ENCODE measurements at places on chromosomes 12 and 14.
A peak's percentile ranks its signal among the peaks of the same experiment; 100 is the strongest.

- no peak for DNase-seq
Observed at GRCh38 chr14:36258241-36258640, 62.2 kb downstream of the MBIP start.

DNA sequence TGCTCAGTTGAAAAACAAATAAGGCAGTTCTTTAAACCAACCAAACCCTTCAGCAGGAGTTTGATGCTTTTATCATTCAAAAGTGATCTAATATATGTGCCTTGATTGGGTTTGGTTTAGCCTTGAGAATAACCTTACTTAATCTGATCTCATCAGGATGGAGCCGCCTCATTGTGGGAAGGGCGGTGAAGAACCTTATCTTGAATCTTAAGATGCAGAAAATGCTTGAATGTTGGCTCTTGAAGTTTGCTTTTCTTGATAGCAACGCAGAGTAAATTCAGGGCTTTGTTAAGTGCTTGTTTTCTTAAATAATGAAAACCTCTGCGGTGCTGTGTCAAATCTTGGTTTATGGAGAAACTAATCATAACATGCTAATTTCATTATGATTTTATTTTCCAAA is 138.2 kb downstream of the MON2 start:
- DNase-seq = no peak

- no peak for DNase-seq
Observed at GRCh38 chr12:1698720-1699119, 7.8 kb downstream of the ADIPOR2 start.

DNA sequence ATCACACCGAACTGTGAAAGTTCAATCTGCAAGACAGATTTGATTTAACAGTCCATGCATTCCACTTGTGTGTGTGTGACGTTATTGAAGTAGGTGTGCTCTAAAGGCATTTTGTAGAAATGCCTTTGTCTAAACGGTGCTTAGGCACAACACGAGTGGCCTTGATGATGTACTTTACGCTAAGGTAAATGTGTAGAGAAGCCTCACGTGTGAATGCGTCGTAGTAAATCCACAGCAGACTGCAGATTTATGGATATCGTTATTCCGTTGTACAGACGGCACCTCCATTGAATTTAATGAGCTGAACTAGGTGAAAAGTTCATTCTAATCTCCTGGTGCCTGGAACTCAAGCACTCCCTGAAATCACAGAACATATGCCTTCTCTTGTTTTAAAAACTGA is 202.8 kb upstream of the STXBP6 start:
- no peak for DNase-seq

GRCh38 chr14:104394409-104394851 is 185.1 kb upstream of the C14orf180 start:
- DNase-seq = no peak

DNA sequence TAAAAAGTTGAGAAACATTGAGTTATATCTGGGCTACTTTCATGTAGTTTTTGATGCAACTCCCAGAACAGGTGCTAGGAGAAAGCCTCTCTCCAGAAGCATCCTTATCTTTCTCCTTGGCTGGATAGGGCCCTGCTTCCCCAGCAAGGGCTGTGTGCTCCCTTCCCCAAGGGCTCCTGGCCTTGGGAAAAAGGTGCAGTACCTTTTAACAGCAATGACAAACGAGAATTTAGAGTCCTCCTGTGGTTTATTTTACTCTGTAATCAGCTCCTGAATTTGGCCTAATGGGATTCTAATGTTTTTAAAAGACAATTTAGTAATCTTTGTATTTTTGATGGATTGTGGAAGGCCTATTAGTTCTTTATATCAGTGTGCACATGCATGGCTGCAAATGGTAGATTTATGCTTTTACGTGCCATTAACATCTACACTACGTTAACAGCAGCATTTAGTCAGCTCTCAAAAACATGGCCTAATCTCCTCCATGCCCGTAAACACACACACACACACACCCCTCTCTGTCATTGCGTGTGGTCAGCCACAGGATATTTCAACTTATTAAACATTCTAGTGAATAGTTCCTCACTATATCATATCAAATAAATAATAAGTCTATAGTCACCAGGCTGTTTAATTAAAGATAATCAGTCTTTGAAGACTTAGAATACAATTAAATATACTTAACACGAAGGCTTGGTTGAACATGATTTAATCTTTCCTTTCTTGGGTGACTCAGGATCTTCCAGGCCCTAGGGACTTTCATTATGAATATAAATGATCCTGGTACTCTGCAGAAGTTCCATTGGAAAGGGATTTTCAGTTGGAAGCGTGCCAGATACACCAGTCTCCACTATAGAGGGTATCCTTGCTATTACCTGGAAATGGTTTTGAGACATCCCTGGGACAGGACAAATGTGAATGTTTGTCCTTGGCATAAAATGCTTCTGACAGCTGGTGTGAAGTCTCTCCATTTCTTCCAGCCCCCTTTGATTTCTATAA is 181.4 kb upstream of the PWP1 start:
- DNase-seq = no peak

DNA sequence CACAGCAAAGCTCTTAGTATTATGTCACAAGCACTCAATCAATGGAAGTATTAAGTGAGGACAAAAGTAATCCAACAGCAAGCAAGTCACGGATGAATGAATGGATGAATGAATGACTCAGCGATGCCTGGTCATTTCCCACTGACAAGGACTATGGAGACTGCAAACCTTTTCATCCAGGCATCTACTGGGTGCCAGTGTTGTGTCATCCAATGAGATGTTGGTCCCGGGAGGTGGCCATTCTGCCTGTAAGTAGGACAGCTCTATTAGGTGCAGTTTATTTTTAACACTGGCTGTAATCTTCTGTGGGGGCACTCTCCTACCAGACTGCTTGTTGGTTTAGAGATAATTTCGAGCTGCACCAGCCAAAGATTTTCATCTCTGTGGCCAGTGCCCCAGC is 39.4 kb downstream of the STAB2 start:
- peak; percentile 88 for DNase-seq

DNA sequence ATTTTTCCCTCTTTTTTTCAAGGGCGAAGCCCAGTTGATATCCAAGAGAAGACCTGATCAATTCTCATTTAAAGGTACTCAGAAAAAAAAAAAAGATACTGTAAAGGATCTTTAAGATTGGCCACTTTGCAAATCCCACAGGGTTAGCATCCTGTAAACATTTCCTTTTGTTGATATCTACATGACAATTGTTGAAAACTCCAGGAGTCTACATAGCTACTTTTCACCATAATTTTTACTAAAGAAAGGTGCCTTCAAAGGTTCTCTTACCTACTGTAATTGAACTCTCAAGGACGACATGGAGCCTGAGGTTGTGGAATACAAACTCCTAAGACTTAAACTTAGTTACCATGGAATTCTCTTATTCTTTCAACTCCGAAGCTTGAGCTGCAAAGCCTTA is 125.5 kb downstream of the HECTD4 start:
- no peak for DNase-seq

GRCh38 chr12:97300431-97300830 is 162.2 kb upstream of the RMST start:
- no peak for DNase-seq

- DNase-seq = no peak
Observed at GRCh38 chr14:87995500-87996290, 2.7 kb upstream of the GALC start.

GRCh38 chr12:112844814-112845565 is 53.4 kb downstream of the RPH3A start:
- DNase-seq = no peak

DNA sequence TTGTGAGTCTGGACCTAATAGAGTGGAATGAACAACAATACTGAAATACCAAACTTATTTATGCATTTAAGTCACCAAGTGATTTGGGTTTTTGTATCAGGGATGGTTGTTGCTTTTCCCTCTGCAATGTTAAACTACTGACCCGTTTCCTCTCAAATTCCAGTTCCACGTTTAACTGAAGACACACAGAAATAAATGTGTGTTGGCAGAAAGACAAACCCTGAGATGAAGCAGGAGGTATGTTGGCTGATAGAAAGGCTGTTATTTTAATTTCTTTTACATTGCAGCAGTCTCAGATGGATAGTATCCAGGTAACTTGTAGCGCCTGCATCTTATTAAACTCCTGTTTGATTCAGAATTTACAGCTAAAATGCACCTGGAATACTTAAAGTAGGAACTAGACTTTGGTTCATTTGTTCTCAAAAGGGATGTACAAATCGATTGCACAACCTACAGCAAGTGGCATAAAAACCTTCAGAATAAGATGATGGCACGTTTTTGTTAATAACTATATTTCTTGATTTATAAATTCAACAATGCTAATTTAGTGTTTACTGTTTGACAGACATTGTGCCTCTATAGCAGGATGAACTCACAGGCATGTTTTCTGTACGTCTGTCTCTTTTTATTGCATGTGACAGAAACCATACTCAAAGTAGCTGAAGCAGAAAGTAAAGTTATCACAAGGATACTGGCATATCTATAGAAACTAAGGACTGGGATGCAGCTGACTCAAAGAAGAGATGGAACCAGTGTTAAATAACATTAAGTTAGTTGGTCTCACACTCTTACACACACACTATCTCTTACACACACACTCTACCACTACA is 405.7 kb downstream of the ZFP36L1 start:
- DNase-seq = no peak

DNA sequence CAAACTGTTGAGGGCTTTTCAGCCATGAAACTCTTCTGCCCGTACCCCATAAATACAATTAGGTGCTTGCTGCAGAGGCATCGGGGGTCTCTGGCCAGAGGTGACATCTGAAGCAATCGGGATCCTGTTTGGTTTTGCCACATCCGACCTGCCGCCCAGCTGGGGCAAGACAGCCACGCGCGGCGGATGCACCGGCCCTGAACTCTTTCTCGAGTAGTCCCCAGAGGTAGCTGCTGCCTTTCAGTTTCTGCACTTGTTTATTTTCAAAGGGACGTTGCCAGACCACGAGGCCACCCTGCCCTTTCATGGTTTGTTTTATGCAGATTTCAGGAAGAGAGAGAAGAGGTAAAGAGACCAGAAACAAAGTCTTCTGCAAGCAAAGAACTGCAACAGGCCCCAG is 10.6 kb upstream of the MLXIP start:
- no peak for DNase-seq

DNA sequence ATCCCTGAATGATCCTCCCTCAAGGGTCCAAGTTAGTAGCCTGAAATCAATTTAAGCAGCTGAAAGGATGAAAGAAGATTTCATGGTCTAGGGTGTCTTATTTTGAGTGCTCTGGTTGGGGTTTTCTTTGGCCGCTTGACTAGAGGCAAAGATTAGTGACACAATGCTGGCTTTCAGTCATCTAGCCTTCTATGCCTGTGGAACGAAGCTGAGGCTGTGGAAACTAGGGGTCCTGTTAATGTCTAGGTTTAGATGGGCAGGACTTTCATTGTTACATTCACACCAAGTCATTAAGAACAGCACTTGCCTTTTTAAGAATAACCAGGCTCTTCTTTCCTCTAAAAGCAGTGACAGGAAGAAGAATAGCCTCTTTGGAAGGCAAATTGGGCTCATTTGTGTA is 253.8 kb upstream of the E2F7 start:
- DNase-seq = no peak

DNA sequence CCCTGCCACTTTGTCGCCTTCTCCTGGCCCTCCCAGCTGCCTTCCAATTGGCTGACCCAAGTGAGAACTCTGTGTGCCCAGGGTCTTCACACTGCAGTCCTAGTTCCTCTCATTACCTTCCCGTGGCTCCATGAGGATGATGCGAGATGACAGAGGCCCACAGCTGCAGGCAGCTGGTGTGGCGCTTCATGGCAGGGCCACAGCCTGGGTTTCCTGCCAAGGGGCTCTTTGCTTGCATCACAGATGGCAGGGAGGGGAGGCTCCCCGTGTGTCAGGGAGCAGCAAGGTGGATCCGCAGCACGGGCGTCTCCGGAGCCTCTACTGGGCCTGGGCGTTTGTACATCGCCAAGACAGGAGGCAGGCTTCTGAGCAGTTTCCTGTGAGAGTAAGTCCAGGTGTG is 28.9 kb downstream of the DEGS2 start:
- no peak for DNase-seq

- DNase-seq = no peak
Observed at GRCh38 chr12:42346403-42347002, 20.5 kb downstream of the PPHLN1 start.

GRCh38 chr14:54807428-54807827 is 95.2 kb downstream of the GCH1 start:
- no peak for DNase-seq
